ENCODE measurements at places on chromosomes 7 and 10.

- DNase-seq: no peak
These were observed 20.2 kb downstream of the GNAI1 start for GRCh38 chr7:80154656-80155333.

GRCh38 chr7:674454-675410 lies 51.8 kb upstream of the DNAAF5 start:
- no peak for DNase-seq

- no peak for DNase-seq
These were observed 10.7 kb downstream of the TSPAN14 start for GRCh38 chr10:80464557-80465450.

DNA sequence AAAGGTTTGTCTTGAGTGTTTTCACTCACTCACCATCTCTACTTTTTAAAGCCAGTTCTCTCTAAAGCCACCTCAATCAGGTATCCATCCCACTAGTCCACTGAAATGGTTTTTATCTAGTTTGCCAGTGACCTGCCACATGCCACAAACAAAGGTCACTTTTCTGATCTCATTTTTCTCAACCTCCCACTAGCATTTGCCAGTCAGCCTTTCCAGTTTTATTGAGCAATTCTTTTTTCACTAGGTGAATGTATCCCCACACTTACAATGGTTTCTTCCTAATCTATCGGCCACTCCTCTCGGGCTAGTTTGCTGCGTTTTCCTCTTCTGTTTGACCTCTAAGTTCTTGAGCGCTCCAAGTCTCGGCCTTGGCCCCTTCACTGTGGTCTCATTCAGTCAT lies 44.9 kb upstream of the ARL4A start:
- peak; percentile 5 for DNase-seq

- DNase-seq: no peak
These were observed 3.9 kb downstream of the FBXW4 start for GRCh38 chr10:101691081-101691480.

DNA sequence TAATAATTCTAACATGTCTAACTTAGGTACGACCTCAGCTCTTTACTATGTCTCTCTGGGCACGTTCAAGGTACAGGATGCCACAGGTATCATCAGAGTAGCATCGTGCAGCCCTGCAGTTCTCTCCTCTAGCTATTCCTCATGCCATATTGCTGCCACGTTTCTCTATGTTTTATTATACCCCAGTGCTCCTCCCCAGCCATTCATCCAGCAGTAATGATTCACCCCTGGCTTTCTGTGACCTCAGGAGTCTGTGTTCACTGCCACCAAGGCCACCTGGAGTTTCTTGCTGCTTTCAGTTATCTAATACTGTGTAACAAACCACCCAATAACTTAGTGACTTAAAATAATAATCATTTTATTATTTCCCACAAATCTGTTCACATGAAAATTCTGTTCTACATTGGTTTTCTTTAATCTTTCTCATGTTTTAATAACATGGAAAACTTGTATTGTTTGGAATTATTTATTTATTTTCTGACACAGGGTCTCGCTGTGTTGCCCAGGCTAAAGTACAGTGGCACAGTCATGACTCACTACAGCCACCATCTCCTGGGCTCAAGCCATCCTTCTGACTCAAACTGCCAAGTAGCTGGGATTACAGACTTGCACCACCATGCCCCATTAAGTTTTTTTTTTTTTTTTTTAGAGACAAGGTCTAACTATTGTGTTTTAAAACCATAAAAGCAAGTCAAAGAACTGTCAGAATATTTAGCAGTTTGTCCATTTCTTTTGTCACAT lies 21.8 kb downstream of the REEP3 start:
- no peak for DNase-seq

GRCh38 chr10:125343118-125343925 lies 183.0 kb upstream of the CTBP2 start:
- DNase-seq: peak; percentile 29

- DNase-seq: peak; percentile 67
These were observed 33.1 kb upstream of the NEUROD6 start for GRCh38 chr7:31373337-31374289.

DNA sequence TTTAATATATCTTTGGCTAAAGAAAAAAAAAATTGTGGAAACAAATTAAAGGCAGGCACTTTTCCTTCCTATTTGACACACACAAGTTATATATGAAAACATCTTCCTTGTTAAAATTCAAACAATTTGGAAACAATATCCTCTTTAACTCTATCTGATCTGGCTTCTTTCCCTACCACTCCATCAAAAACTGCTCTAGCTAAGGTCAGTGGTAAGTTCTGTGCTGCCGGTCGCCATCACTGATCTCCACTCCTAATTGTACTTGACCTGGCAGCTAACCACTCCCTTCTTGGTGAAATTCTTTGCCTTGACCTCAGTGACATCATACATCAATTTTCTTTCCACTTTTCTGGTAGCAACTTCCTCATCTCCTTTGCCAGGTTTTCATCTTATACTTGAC lies 47.9 kb upstream of the MRLN start:
- DNase-seq: no peak

- no peak for DNase-seq
These were observed 339.5 kb upstream of the MKI67 start for GRCh38 chr10:128465697-128466096.

GRCh38 chr7:155234950-155235789 lies 62.5 kb upstream of the INSIG1 start:
- DNase-seq: no peak

- DNase-seq: no peak
These were observed 2.7 kb upstream of the STAMBPL1 start for GRCh38 chr10:88877298-88877697.

DNA sequence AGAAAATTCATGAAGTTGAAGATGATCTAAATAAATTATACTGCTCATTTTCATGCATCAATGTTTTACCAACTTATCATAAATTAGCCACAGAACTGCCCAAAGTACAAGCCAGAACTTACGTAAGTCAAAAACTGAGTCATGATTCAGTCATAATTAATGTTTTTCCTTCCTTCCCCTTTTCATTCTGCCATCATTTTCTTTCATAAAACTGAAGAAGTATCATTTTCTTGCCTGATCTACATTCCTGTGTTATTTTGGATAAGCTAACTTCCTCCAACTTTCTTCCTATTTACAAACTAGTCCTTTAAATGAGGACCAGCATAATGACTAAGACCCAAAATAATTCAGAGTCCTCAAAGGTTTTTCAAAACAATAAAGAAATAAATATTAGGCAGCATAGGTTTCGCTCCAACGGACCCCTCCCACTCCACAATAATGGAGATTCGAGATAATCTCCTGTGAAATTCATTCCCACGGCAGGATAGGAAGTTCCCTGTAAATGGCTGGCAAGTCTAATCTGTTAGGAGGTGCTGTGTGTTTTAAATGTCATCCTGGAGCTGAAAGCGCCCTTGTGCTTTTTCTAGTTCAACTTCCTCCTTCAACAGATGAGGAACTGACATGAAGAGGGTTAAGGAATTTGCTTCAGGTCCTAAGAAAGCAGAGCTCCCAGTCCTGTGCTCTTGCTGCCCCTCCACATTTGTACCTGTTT lies 218.9 kb downstream of the DOCK4 start:
- DNase-seq: peak; percentile 86

- peak; percentile 33 for DNase-seq
These were observed 141.4 kb downstream of the HERPUD2 start for GRCh38 chr7:35553519-35553918.

GRCh38 chr7:12436126-12436525 lies 32.5 kb upstream of the VWDE start:
- no peak for DNase-seq

- no peak for DNase-seq
These were observed 154.9 kb downstream of the GLI3 start for GRCh38 chr7:42082144-42082543.

- DNase-seq: peak; percentile 55
These were observed 15.0 kb upstream of the PCBD1 start for GRCh38 chr10:70903262-70903921.

- DNase-seq: no peak
These were observed 29.8 kb downstream of the LEP start for GRCh38 chr7:128270826-128271272.

GRCh38 chr7:39428221-39428620 lies 138.0 kb upstream of the YAE1 start:
- DNase-seq: no peak

- no peak for DNase-seq
These were observed 118.2 kb downstream of the SNX10 start for GRCh38 chr7:26409661-26410547.

GRCh38 chr7:4265676-4266075 lies 416.4 kb upstream of the FOXK1 start:
- DNase-seq: no peak

DNA sequence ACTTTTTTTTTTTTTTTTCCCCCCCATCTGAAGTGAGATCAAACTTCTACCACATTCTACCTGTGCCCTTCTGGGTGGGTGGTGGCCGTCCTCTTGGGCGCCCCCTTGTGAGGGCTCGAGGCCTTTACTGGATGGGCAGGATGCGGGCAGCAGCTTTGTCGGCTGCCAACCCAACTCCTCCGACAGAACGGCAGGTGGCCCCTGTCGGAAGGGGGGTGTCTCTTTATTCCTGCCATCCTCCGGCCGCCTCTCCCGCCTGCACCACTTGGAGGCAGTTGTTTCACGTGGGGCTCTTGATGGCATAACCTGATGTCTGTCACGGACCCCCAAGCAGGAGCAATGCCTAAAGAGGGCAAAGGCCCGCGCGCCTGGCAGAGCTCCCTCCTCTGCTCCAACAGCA lies 31.0 kb downstream of the AMZ1 start:
- no peak for DNase-seq

- no peak for DNase-seq
These were observed 80.6 kb upstream of the TBX20 start for GRCh38 chr7:35334506-35334905.

- peak; percentile 11 for DNase-seq
These were observed 1.6 kb downstream of the C1GALT1 start for GRCh38 chr7:7183838-7184463.

DNA sequence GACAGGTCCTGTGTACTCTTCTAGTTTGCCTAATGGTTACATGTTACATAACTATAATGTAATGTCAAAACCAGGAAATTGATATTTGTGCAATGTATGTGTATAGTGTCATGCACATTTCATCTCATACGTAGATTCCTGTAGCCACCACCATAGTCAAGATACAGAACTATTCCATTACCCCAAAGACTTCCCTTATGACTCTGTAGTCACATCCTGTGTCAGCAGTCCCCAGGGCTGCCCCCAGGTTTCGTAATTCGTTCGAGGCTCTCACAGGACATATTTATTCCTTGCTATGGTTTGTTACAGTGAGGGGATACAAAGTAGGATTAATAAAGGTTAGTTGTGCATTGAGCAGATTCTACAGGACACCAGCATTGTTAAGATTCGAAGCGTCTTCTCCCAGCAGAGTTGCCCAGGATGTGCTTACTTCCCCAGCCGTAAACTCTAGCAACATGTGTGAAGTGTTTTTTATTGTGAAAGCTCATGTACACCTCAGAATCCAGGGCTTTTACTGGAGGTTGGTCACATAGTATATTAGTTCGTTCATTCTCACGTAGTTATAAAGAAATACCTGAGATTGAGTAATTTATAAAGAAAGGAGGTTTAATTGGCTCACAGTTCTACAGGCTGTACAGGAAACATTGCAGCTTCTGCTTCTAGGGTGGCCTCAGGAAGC lies 18.6 kb downstream of the RABGEF1 start:
- peak; percentile 96 for DNase-seq

- no peak for DNase-seq
These were observed 21.2 kb upstream of the MYO3A start for GRCh38 chr10:25912866-25913265.

GRCh38 chr7:98995111-98995510 lies 116.8 kb downstream of the TRRAP start:
- no peak for DNase-seq

- DNase-seq: no peak
These were observed 3.5 kb downstream of the DMTF1 start for GRCh38 chr7:87155788-87156187.

DNA sequence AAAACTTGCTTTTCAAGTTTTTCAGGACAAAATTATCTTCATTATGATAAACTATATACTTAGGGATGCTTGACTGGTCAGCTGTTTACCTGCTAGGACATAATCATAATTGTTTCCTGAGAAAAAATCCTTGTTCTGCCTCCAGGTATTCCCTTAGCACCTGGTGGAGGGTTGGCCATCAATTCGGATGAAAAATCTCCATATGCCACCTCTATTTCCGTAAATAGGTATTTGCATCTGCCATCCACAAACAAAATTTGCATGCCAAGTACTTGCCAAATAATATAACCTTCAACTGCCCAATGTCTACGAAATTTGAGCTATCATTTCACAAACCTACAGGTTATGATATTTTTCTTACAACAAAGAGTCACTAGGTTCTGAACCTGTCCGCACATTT lies 126.2 kb downstream of the RNF133 start:
- DNase-seq: no peak

GRCh38 chr10:116159197-116159596 lies 113.8 kb downstream of the GFRA1 start:
- DNase-seq: no peak

DNA sequence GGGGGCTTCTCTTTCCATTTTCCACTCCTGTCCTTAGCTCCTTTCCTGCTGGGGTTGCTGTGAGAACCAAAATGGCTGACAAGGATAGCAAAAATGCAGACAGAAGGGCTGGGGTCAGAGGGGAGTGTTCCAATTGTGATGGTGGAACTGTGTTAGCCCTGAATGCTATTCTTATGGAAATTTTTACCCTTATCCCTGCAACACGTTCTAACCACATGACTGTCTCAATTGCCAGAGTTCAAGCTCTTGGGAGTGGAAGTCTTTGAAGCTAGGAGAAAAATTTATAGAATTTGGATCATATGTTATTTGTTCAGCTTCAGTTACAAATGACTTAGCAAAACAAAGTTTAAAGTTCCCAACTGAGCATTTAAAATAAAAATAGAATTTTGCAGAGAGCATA lies 134.1 kb downstream of the ADCYAP1R1 start:
- no peak for DNase-seq

- no peak for DNase-seq
These were observed 12.8 kb upstream of the SMKR1 start for GRCh38 chr7:129489491-129489890.

- no peak for DNase-seq
These were observed 254.3 kb downstream of the CDK14 start for GRCh38 chr7:90850471-90850870.

DNA sequence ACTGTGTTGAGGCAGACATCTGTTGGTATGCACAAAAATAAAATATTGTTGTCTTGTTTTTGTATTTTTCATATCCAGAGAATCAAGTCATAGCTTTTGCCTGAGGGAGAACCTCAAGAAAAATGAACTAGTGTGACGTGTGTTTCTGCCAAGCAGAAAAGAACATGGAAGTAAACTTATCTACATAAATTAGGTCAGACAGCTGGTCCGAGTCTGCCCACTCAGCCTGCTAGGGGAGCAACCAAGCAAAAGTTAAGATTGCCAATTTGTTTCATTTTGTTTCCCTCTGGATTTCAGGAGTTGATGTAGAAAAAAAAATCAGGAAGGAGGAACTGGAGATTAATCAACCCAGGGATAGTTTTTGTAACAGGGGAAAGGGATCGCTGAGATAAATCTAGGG lies 572.4 kb upstream of the LRRTM3 start:
- DNase-seq: no peak

GRCh38 chr10:17847585-17848296 lies 38.6 kb downstream of the MRC1 start:
- DNase-seq: peak; percentile 48

GRCh38 chr10:50384898-50385297 lies 133.6 kb upstream of the ASAH2 start:
- DNase-seq: no peak

All from suppressor macrophage treated with lipopolysaccharide for 4 hours (primary cell).